ENCODE measurements at places on chromosomes 2 and 18.

GRCh38 chr2:75807992-75808391, 97.3 kb upstream of the GCFC2 start:
- DNase-seq = no peak

DNA sequence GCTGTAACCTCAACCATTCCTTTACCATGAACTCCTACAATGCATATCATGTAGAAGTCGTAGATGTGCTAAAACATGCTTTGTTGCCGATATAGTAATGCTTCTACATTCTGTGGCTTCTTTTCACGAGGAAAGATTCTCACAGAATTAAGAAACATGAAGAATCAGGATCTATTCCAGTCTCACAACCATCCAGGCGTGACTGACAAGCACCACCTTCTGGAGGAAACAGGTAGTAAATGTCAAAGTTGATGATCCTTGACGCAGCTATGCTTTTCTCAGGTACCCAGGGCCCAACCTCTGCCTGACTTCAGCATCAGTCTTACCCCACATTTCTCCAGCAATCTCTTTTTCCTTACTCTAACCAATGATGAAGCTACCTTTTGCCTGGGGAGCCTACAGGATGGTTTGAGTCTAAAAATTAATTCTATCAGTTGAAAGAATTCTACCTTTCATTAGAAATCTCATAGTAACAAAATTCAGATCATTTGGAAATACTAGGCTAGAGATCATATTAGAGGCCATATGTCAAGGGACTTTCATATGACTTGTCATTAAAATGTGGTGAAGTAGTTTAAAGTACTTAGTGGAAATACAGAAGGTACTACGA, 123.3 kb upstream of the RND3 start:
- DNase-seq = no peak

DNA sequence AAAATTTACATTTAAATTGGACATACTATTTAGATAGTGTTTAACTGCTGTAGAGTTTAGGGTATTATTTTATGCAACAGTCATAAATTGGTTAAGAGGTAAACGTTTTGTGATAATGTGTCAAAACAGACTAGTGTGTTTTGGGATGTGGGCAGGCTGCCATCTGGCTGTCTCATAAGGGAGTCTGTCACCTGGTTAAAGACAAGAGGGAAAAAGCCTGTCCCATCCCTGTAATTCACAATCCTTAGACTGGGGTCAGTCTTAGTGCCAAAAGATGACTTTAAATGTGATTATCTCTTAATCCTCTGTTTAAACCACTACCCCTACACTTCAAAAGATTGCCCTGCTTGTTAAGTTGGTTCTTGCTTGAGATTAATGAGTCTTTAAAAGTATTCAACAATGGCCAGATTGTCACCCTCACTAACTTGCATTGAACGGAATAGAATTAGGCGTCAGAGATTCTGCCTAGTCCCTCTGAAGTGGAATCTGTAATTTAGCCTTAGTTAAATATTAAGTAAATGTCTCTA, 59.2 kb downstream of the SGPP2 start:
- no peak for DNase-seq

DNA sequence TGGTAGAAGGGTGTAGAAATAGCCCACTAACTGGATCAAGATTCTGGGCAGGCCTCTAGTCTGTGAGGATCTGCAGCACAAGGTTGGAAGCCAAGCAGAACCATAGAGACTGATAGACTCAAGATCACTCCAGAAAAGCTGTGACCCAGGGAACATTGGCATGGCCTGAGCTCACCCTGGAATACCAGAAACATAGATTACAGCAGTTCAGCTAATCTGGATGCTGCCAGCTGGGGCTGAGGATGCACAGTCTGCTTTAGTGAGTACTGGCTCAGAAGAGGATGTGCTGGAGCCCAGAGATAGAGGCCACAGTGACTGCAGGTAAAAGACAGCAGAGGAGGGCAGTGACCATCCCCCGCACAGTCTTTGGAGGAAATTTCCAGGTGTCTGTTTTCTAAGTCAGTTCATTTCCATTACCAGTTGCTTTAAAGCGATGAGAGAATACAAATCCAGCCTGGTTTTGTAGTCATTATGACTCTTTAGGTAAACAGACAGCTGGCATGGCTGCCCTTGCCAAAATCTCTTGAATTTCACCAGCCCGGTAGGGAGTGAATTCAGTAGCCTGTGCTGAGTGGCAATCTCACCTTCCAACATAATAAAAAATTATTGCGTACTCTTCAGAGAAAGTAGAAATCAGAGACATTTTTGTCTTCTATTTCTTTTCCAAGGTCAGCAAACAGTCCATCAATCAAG, 119.2 kb downstream of the ANTXR1 start:
- DNase-seq = no peak

DNA sequence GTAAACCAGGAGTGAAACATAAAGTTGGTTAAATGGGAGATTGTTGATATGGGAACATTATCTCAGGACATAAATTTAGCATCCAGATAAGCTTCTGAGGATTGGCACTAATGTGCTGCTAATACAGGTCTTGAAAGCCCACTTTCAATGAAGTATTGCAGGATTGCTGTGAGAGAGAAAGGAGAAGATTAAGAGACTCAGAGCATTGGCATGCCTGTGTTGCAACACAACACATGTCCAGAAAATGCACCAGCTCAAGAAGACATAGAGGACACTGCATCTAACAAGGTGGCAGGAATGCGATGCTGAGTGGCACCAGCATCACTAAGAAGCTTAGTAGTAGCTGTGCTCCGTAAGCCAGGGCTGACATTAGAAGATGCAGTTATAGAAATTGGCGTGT, 728.9 kb downstream of the SUCLG1 start:
- no peak for DNase-seq

- no peak for DNase-seq
Observed at GRCh38 chr2:173881886-173882285, 83.3 kb downstream of the SP3 start.

DNA sequence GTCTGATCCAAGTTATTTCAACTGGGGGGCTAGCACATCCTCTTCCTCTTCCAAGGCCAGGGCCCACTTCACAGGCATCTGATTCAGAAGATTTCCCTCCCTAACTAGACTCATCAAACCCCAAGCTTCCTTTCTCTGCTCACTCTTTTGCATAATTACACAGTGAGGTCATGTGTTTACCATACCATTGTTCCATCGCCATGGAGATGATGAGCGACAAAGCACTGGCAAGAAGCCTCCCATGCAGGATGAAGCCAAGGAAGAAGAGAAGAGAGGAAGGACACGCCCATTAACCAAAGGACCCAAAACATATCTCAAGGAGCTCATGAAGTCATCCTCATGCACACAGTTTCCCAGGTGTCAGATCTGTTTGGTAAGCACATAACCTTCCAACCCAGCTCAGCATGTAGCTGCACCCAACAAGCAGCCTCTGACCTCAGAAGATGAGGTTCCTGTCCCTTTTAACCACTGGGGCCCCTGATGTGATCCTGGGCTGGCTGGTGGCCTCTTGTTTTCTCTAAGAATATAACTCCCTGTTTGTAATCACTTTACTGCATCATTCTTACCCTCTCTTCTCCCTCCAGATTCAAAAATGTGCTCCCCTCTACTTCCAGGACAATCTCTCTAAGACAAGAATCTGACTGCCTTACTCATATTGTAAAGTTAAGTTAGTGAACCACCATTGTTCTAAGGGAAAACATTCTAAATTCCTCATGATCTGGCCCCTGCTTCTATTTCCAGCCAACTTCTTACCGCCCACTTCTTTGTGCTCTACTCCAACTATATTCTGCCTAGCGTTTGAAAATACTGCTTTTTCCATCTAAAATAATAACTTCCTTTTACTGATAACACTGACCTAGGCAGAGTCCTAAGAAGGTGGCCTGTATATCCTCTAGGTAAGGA, 190.1 kb downstream of the TTC32 start:
- DNase-seq = no peak

Measured in CD4-positive, alpha-beta T cell treated with Interleukin-4 for 1 hour (primary cell).